ENCODE measurements at places on chromosomes 6 and 20.

DNA sequence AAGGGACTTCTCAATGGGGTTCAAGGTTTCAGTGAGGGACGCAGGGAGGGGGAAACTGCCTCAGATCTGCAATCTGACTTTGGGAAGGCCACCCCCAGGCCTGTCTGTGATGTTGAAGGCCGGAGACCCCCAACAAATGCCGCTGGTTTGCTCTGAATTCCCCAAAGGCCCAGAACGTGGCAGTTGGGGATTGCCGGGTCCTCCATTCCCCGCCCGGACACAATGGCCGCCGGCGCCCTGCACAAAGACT, 326 bp upstream of the BCL2L1 start:
- DNase-seq, result no peak

GRCh38 chr20:59580146-59580946, 24.0 kb upstream of the PHACTR3 start:
- DNase-seq, result no peak

GRCh38 chr6:22343864-22344263, 47.0 kb upstream of the PRL start:
- no peak for DNase-seq

DNA sequence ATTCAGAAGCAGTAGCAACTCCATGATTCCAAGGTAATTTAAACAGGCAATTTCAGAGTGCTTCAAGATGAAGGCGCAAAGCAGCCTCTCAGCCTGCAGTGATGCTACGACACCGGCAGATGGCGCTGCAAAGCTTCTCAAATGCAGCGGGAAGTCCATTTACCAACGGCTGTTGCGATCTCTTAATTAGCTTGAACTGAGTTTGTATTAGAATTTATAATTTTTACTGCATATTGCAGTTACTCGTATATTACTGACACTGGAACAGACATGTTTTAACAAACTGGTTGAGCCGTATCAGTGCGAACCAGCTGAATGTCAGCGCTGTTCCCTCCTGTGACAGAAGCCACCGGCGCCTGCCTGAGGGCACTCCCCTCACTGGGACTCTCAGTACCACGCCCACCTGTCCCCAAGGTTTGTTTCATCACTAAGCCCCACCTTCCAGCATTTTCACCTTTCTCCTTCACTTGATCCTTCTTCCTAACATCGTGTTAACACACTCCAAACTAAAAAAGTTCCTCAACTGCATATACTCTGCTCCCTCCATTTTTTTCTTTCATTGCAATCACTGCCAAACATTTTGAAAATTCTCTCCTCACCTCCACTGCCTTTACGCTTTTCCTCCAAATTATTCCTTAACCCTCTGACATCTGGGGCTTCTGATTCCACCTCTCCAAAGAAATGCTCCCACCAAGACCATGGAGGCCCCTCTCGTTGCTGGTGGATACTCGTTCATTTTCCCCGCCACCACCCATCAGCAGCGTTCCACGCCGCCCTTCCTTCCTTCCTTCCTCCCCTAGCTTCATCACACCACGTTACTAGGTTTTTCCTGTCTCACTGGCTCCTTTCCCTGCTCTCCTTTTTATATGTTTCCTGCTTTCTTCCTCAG, 14.5 kb downstream of the GNL1 start:
- peak; percentile 83 for DNase-seq

- peak; percentile 54 for DNase-seq
Measured at GRCh38 chr6:14129575-14129974, 12.0 kb downstream of the CD83 start.

GRCh38 chr6:103193413-103193812, 1666.3 kb downstream of the HACE1 start:
- DNase-seq, result no peak

- no peak for DNase-seq
Measured at GRCh38 chr6:37126961-37127616, 42.9 kb upstream of the PIM1 start.

- no peak for DNase-seq
Measured at GRCh38 chr6:167163476-167164011, 5.8 kb upstream of the GPR31 start.

DNA sequence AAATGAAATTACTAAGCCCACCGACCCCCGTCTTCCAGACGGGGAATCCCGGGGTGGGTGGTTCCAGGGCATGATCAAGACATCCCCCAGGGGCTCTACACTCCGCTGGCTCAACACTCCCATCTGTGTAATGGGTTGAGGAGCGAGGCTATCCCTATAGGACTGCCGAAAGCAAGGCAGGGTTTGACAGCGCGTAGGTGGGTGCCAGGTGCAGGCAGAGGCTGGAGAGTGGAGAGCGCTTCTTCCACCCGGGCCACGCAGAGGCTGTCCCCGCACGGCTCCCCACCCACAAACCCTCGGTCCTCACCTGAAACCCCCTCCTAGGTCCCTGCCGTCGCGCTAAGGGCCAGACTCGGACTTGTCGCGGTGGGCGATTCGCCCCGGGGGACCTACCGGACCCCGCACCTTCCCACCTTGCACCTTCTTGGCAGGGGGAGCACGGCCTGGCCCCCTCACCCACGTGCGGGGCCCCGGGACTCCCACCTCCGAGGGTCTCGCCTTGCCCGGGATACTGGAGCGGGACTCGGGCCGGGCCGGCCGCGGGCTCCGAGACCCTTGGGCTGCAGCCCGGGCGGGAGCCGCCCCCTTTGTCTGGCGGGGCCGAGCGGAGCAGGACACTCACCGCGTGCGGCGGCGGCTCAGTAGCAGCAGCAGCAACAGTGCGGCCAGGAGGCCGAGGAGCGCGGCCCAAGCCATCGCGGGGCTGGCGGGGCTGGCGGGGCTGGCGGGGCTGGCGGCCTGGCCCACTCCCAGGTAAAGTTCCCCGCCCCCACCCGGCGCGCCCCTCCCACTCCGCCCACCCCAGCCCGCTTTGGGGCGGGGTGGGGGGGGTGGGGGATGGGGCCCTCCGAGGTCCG, at the start of gene PTGIS:
TSS of gene PTGIS (minus strand) at position 717 of the 857 bp plus-strand sequence. CDS start at position 696, 21 bp downstream.
- no peak for DNase-seq

- peak; percentile 23 for DNase-seq
Measured at GRCh38 chr6:18260448-18261106, 3.8 kb downstream of the DEK start.

GRCh38 chr6:105432797-105433196, 29.9 kb upstream of the PREP start:
- DNase-seq, result no peak

DNA sequence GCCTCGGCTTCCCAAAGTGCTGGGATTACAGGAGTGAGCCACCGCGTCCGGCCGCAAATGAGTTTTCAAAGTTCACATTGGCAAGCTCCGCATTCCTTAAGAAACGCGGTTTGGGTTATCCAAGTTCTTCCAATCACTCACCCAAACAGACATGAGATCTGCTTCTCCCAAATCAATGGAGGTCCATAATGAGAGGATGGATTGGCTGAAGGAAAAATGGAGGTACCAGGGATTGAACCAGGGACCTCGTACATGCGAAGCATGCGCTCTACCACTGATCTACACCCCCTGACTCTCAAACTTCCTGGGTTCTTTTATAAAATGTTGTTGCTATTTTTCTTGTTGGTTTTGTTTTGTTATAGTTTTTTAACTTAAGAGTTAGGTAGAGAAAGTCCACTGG, 170.0 kb downstream of the GPX5 start:
- DNase-seq, result no peak

GRCh38 chr6:43970068-43970912, 157.0 kb downstream of the MRPL14 start:
- DNase-seq, result no peak

DNA sequence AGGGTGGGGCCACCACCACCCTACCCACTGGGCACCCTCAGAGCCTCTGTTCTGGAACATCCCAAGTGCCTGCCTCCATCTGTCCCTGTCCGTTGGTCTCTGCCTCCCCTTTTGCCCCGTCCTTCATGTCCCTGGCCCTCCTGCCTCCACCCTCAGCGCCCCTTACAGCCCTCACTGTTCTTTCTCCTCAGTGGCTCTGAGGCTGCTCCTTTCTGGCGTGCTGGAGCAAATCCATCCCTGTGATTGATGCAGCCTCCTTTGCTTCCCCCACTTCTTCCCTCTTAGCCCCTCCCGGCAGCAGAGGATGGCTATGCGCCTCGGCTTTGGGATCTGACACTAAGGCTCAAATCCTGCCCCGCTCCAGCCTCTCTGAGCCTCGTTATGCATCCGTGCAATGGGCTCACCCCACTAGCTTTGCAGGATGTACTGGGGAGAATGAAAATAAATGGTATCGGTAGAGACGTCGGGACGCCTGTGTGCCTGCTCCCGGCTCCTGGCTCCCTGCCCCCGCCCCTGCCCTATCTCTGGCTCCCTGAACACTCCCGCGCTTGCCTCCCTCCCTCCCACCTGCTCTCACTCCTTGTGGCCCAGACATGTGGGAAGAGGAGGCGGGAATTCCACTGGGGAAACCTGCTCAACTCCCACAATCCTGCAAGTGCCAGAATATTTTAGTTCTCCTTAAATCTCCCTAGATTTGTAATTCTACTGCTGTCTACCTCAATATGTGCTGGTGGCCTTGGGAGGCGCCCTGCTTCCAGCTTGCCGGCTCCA, 13.1 kb downstream of the VSTM2L start:
- no peak for DNase-seq

- no peak for DNase-seq
Measured at GRCh38 chr6:14231501-14232280, 114.1 kb downstream of the CD83 start.

DNA sequence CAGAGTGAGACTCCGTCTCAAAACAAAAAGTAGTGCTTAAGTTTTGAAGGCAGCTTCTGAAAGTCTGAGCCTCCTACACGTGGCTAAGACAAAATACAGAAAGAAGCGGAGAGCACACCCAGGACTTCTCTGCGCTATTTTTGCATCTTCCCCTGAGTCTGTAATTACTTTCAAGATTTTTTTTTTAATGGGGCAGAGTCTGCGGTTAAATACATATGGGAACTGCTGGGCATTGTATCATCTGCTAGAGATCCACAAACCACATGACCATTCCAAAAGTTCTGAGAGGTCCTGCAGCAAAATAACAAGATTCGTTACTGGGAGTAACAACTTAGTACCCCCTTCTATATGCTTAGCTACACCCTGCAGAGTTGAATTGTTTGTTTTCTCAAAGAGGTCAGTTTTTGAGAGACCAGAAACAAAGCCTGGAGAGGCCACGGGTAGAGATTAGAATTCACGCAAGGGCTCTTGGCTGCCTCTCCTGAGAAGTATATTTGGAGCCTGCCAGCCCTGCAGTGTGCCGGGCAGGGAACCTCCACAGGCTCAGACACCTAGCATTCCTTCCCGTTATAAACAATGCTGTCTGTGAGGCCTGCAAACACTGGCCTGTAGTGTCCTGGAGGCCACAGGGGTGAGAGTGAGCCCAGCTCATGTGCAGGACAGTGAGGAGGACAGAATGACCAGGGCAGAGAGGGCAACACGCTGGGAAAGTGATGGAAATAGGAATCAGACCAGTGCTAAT, 48.2 kb upstream of the FAM50B start:
- no peak for DNase-seq

DNA sequence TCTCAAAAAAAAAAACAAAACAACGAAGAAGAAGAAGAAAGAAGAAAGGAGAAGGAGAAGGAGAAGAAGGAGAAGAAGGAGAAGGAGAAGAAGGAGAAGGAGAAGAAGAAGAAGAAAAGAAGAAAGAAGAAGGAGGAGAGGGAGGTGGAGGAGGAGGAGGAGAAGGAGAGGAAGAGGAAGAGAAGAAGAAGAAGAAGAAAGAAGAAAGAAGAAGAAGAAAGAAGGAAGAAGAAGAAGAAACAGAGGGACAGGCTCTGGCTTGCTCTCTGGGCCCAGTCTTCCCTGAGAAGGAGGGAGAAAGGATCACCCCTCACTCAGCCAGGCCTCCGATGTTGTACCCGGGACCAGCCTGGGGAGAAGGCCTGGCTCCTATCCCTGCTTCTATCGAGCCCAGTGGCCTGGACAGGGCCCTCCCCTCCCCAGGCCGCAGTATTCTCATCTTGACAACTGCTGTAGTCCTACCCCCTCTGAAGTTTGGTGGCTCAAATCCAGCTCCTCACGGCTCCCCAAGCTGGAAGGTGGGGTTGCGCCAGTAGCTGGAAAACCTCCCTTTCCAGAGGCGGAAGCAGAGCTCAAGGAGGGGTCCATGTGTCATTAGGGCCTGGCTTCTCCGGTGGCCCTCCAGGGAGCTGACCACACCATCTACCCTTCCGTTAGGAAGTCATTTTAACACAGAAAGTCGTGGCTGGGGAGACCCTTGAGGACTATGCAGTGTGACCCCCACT, 18.9 kb downstream of the C6orf132 start:
- DNase-seq, result no peak

GRCh38 chr6:34346175-34347119, 46.0 kb downstream of the NUDT3 start:
- DNase-seq, result no peak

DNA sequence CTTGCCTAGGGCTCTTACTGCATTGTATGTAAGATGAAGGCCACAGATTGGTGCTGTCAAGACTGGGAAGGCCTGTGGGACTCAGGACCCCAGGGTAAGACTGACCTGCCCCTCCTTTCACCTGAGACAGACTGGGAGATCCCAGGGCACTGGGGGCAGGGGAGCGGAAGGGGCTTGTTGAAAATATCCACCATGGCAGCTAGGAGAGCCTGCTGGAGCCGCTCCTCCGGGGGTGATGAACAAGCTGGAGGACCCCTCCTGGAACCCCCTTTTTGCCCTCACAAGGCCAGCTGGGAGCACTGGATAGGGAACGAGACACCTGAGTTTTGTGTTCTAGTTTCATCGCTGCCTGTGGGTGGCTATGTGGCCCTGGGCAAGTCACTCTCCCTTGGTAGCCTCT, 9.2 kb upstream of the SDCBP2 start:
- DNase-seq, result no peak

- no peak for DNase-seq
Measured at GRCh38 chr20:54339093-54339492, 131.2 kb downstream of the PFDN4 start.

- no peak for DNase-seq
Measured at GRCh38 chr20:41509316-41510200, 108.6 kb downstream of the CHD6 start.

GRCh38 chr6:4797587-4797986, 21.4 kb downstream of the CDYL start:
- no peak for DNase-seq

DNA sequence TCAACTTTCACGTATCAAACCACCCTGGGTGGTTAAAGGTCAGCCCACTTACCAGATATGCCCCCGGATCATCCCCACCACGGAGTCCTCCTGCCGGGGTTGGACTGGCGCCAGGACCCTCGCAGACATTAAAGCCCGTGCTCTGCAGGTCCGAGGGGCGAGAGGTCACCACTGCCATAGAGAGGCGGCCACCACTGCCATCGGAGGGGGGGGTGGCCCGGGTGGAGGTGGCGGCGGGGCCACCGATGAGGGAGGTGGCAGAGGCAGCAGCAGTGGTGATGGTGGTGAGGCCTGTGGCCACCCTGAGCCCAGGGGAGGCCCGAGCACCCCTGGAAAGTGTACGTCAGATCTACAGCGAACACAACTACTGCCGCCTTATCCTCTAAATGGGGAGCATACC, 76.3 kb downstream of the ASXL1 start:
- DNase-seq, result no peak

GRCh38 chr20:59144179-59144830, 19.3 kb upstream of the ZNF831 start:
- no peak for DNase-seq
